NCI-H524 treated with DMSO at 0.1 percent for 48 hours (cell line): ENCODE measurements at places on chromosomes 5 and 9.
A peak's percentile ranks its signal among the peaks of the same experiment; 100 is the strongest.

GRCh38 chr5:15236911-15237508, 263.0 kb upstream of the FBXL7 start:
- DNase-seq = no peak

- no peak for DNase-seq
Measured at GRCh38 chr9:138103849-138104206, 226.2 kb downstream of the CACNA1B start.

- no peak for DNase-seq
Measured at GRCh38 chr5:104955479-104955878, 1392.9 kb upstream of the NUDT12 start.

DNA sequence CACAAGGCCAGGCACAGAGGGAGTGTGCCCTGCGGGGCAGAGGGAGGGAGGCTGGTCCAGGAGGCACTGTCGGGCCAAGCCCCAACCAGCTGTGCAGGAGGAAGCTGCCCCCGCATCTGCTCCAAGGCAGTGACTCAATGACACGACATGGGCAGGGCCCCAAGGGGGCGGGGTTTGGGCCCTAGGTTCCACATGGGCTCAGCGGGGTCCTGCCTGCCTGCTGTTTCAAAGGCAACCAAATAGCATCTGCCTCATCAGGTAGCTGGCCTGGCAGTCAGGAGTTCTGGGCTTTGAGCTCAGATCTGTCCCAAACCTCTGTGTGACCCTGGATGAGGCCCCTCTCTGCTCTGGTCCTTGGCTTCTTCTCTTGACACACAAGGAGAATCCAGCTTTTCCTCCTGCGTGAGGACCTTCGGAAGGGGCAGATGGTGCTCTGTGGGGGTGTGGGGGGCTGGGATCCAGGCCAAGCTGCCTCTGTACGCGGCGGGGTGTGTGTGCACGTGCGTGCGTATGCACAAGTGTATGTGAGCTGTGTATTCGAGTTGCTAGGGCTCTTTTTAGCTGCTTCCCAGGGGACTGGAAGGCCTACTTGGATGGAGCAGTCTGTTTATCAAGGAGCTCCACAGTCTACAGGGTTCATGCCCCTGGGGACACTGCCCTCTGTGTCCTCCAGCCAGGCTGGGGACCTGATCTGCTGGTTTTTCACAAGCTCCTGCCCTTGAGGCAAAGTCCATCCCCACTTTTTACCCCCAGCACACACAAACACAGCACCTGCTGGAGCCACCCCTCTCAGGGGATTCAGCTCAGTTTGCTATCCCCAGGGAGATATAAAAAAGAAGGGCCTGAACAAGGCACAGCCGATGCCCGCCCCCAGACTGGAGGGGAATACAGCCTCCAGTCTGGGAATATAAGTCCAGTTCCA, 138.9 kb downstream of the RGS3 start:
- DNase-seq = peak; percentile 84

DNA sequence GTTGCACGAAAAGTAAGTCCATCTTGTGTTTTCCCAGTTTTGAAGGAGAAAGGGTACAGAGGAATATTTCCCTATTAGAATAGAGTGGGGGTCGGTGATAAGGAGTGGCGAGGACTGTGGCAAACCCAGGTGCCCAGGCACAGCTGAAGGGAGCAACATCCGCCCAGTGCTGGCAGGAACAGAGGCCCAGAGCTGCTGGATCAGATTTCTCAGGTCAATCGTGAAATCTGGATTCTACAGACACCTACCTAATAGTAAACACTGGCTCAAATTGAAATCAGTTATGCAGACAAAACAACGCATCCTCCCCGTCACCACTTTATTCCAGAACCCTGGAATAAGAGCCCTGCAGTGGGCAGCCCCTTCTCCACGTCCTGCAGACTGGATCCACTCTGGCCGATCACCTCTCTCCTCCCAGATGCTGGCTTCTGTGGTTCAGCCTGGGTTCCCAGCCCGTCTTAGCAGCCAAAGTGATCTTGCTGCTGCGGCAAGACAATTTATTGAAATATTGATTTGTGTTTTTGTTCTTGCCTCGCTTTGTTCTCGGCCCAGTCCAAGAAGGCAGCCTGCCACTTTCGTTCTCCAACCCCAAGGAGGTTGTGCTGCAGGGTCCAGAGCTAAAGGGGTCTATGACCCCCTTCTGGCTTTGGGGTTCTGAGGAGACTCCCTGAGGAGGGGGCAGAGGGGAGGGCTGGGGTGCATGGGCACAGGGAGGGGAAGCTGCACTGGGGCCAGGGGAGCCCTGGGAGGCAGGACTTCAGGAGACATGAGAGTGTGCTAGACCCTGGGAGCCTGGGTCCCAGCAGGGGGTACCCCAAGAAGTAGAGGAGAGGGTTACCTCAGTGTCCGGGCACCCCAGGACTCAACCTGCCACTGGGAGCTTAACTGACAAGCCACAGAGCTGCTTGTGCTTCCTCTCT, 103.3 kb downstream of the ZNF354C start:
- DNase-seq = no peak

- DNase-seq = no peak
Measured at GRCh38 chr5:109335114-109335513, 74.7 kb downstream of the PJA2 start.

DNA sequence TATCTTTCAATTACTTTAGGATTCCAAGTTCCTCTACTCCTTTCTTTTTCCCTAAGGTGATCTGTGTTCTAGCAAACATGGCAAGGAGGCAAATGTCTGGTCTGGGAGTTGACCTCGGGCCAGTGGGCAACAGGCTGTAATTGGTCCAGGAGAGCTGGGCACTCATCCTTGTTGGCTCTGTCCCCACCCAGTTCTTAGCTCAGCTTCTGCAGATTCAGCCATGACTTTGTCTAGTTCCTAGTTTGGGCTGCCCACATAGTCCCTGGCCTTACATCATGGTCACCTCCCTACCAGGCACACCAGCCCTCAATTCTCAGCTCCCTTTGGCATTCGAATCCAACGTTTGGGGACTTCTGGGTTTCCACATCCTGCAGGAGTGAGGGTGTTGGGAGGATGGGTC, 92.1 kb upstream of the DAP start:
- no peak for DNase-seq

GRCh38 chr5:34563931-34564709, 92.0 kb upstream of the RAI14 start:
- no peak for DNase-seq

- peak; percentile 33 for DNase-seq
Measured at GRCh38 chr9:137302118-137302448, at the start of gene NRARP. NRARP (minus strand) TSS chr9:137302271; CDS start chr9:137301928, 343 bp downstream.

GRCh38 chr5:151673421-151673820, 13.3 kb downstream of the SPARC start:
- no peak for DNase-seq

DNA sequence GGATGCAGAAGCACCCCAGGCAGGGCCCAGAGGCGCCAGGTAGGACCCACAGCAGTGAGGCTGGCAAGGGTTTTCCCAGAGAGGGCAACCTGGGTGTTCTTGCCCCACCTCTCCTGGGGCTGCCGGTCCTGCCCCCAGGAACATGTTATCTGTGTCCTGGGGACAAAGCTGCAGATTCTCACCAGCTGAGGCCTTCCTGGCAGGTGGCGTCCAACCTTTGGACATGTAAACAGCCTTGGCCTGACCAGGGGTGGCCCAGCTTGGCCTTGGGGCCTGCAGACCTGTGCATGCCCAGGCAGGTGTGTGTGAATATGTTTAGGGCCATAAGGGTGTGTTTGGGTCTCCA, 101.8 kb upstream of the LARP1 start:
- no peak for DNase-seq

GRCh38 chr5:4929092-4929655, 211.0 kb upstream of the ADAMTS16 start:
- DNase-seq = no peak

DNA sequence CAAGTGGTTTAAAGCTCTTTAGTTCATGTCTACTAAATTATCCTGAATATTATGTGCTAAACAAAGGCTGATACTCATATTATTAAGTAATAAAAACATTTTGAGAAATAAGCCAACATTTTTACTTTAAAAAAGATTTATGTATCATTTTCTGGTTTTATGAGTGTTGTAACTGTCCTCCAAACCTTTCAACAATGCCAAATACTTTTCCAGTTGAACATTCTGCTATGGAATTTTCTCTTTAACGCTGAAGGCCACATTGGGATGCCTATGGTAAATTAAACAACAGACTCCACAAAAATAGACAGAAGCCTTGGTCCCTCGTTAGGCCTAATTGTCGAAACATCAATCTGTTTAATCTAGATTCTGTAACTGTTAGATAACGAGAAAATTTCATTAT, 131.3 kb downstream of the GLIS3 start:
- DNase-seq = no peak
